Left kidney (tissue), 8 donors: ENCODE measurements at places on chromosomes 5 and 9. TPM values are rescaled to one million over a fixed set of nuclear protein-coding genes. Genes with fewer than 3 reads are reported as not detected.

SLC6A19 gene
- polyA plus RNA-seq = 67.4 TPM

IL3 gene
- polyA plus RNA-seq = not detected

SPINK5 gene
- polyA plus RNA-seq = 0.67 TPM

TJP2 gene
- 108 TPM for polyA plus RNA-seq

SMIM15 gene
- 91.2 TPM for polyA plus RNA-seq

SPATA9 gene
- polyA plus RNA-seq = 2.4 TPM

EDIL3 gene
- polyA plus RNA-seq = 56.9 TPM

RNF20 gene
- polyA plus RNA-seq = 67.0 TPM

POLR1E gene
- 25.8 TPM for polyA plus RNA-seq

ADGRV1 gene
- 12.5 TPM for polyA plus RNA-seq

IFNA13 gene
- not detected for polyA plus RNA-seq

MVB12B gene
- polyA plus RNA-seq = 15.0 TPM

GPR150 gene
- 0.07 TPM for polyA plus RNA-seq

IFNE gene
- 0.15 TPM for polyA plus RNA-seq

SOX30 gene
- polyA plus RNA-seq = 0.50 TPM

ADGRD2 gene
- polyA plus RNA-seq = 0.10 TPM

SPATA31D4 gene
- polyA plus RNA-seq = not detected

OCLN gene
- polyA plus RNA-seq = 49.7 TPM

LTC4S gene
- polyA plus RNA-seq = 1.7 TPM

SLC46A2 gene
- polyA plus RNA-seq = 0.12 TPM

HEMGN gene
- polyA plus RNA-seq = 1.5 TPM
